ENCODE measurements at places on chromosomes 3 and 15.

- DNase-seq = peak; percentile 55
Observed at GRCh38 chr15:72116731-72117485, 1.0 kb downstream of the MYO9A start.

- DNase-seq = no peak
Observed at GRCh38 chr15:80923668-80924067, 66.0 kb downstream of the MESD start.

DNA sequence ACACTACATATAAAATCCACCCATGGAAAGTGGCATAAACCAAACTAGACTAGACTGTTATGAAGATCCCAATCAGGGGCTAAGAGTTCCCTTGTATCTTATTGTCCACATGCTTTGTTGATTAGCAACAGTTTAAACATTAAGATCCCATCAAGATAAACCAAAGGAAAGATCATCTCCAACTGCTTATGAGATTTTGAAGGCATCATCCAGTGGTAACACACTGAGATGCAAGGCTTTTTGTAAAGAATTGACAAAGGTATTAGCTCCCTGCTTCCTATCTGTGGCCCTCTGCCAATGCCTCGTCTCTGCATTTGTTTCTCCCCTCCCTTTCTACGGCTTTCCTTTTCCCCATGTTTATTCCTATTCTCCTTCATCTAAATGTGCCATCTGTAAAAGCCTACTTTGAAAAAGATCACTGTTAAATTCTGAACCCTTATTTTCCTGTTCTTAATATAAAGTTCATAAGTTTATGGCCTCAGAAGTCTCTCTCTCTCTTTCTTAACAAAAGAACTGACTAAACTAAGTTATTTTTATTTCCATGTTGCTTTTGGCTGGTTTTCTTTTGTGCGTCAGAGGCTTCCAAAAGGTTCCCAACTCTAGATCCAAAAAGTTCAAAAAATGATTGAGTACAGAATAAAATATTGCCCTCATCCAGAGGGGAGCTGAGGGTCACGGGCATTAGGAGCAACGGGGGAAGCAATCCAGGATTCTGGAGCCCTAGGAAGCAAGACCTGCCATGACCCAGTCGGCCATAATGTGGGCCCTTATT, 5.5 kb downstream of the PLD1 start:
- DNase-seq = no peak

- no peak for DNase-seq
Observed at GRCh38 chr3:150138824-150139223, 168.1 kb upstream of the PFN2 start.

GRCh38 chr3:62169906-62170660, 203.3 kb downstream of the FEZF2 start:
- no peak for DNase-seq

Measured in CD8-positive, alpha-beta T cell (primary cell).